GF-D8 (cell line): ENCODE measurements at places on chromosomes 2 and 18.

DNA sequence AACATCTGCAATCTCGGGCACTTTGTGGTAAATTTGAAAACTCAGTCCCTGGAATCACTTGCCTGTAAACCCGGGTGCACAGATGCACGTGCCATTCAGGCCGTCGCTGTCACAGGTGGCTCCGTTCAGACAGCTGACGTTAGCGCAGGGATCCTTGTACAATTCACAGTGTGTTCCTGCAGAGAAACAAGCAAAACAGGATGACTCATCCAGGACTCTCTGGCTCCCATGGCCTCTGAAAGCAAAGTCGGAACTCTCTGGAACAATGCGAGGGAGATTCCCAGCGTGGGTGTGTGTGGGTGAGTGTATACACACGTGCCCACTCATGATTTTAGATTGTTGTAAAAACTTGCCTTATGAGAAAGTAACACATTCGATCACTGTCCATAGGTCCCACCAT is 136.1 kb upstream of the PID1 start:
- no peak for DNase-seq

- no peak for DNase-seq
These were observed 74.2 kb upstream of the MC4R start for GRCh38 chr18:60446821-60447220.

- DNase-seq = no peak
These were observed 5.5 kb downstream of the HOXD8 start for GRCh38 chr2:176135035-176135440.

- DNase-seq = no peak
These were observed 469.6 kb upstream of the CELF4 start for GRCh38 chr18:38035193-38035592.

DNA sequence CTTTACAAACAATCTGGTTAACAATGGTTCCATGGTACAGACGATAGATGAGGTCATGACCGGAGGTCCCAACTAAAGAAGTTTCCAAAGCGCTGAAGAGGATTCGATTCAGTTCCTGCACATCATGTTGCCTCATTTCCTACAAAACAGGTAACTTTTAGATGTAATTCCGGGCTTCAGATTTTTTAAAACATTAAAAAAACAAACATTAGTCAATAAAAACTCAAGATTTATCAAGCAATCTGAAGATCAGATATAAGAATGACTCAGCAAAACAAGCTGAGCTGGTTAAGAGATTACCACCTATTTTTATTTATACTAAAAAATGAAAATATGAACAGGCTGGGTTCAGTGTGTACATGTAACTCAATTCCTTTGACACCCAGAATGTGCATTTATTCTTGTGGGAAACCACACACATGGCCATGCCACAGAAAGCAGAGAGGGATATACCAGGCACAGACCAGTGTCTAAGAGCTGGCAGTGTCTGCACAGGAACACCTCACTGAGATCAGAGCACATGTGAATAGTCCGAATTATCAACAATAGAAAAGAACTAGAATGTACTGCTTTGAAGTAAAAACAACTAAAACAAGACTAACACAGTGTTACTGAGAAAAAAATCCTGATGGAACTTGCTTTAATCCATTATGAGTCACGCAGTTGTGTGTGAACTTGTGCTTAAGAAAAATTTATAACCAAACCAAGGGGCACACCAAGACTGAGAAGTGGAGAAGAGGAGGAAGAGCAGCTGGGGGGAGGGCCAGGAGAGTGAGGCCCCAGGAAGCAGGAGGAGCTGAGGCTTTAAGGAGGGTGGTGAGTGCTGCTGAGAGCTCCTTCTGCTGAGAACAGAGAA is 9.5 kb downstream of the USP40 start:
- peak; percentile 81 for DNase-seq

- DNase-seq = no peak
These were observed 140.4 kb downstream of the RBMS1 start for GRCh38 chr2:160353166-160353565.

DNA sequence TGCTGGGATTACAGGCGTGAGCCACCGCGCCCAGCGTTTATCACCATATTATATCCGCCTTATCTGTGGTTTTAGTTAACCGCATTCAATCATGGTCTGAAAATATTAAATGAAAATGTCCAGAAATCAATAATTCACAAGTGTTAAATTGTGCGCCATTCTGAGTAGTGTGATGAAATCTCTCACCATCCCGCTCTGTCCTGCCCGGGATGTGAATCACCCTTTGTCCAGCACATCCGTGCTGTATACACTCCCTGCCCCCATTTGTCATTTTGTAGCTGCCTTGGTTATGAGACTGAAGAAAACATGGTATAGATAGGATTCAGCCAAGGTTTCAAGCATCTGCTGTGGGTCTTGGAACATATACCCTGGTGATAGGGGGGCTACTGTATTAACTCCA is 70.7 kb downstream of the TIMM21 start:
- no peak for DNase-seq

GRCh38 chr2:43128559-43128955 is 97.8 kb downstream of the ZFP36L2 start:
- no peak for DNase-seq

DNA sequence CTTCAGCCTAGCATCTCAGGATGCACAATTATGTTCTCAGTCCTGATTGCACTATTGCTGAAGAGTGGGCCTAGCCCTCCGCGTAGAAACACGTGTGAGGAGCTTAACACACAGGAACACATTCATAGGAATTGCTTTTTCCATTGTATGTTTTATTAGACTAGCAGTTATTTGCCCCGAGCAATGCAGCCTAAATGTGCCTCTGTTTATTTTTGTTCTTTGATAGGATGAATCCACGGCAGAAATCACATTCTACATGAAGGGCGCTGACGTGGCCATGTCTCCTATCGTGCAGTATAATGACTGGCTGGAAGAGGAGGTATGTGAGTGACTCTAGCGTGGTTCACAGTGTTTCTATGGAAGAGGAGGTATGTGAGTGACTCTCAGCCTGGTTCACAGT is 65.9 kb upstream of the NFATC1 start:
- no peak for DNase-seq

DNA sequence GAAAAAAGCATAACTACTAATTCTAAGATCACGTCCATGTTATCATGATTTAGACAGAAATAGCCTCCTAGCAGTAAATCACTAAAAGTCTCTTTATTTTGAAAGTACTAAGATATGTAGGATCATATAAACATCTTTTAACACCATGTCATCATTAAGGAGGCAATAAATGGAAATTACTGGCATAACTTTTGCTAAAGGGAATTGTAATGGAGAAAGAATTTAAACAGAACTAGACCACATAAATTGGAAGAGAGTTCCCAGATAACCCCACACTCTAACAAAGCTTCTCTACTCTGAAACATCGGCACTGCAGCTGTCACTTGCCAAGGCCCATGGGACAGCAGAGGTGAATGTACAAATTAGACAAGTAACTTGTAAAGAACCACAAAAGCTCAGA is 29.5 kb downstream of the STK39 start:
- DNase-seq = no peak

- DNase-seq = no peak
These were observed 120.2 kb downstream of the CELF4 start for GRCh38 chr18:37445368-37445767.

DNA sequence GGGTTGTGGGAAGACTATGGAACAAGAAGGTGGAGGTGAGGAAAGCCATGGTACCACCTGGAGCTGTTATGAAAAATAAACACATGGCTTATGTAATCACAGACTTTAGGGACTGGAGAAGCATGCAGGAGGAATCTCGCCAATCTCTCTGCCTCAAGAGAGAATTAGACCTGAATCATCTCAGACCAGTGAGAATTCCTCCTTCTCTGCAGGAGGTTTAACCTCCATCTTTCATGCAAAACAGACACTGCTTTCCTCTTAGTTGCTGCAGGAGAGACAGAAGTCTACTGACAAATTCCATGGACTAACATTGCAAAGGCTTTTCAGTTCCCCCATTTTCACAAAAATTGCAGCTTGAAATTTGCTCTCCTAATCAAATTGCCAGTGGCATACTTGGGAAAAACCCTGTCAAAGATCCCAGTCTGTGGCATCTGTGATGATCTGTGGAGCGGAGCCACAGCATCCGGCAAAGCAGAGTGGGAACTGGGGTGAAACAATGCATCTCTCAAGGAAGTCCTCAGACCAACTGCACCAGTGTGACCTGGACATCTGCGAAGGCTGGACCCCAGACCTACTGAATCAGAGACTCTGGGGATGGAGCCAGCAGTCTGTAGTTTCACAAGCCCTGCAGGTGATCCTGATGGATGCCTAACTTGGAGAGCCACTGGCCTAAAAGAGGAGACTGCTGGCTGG is 28.6 kb upstream of the NCKAP5 start:
- DNase-seq = no peak

GRCh38 chr2:98376996-98377395 is 30.7 kb downstream of the CNGA3 start:
- DNase-seq = no peak

GRCh38 chr18:41320100-41320499 is 634.9 kb upstream of the PIK3C3 start:
- DNase-seq = no peak

GRCh38 chr18:70454704-70455322 is 166.0 kb downstream of the SOCS6 start:
- no peak for DNase-seq

DNA sequence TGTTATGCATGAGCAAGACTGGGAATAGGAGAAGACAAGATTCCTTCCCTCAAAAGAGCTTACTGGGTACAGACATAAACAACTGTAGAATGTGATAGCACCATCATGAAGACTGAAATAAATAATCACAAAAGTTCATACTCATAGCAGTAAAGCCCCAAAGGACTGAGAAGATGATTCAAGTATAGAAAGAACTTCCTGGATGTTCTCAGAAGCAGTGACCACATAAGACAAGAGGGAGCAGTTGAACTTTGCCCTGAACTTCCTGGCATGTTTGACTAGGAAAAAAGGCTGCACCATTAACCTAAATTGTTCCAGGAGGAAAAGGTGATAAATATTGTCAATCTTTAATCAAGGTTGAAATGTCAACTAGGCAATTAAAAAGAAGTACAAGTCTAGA is 57.8 kb upstream of the CCDC141 start:
- DNase-seq = no peak

DNA sequence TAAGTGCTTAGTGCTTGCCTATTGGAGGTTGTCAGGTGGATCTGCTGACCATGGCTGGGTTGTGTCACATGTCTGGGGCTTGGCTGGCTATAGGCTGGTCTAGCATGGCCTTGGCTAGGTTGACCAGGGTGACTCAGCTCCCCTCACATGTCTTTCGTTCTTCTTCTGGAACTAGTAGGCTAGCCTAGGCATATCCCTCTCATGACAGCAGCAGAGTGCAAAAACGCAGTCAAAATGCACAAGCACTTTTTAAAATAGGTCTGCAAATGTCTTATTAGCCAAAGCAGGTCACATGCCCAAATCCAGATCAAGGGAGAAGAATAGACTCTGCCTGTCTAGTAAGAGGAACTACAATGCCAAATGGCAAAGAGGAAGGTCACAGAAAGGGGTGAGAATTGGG is 179.7 kb upstream of the ACVR2A start:
- no peak for DNase-seq
